ENCODE measurements at places on chromosomes 2 and 18.

- DNase-seq = no peak
These were observed 199.5 kb upstream of the RGPD4 start for GRCh38 chr2:107627164-107627563.

DNA sequence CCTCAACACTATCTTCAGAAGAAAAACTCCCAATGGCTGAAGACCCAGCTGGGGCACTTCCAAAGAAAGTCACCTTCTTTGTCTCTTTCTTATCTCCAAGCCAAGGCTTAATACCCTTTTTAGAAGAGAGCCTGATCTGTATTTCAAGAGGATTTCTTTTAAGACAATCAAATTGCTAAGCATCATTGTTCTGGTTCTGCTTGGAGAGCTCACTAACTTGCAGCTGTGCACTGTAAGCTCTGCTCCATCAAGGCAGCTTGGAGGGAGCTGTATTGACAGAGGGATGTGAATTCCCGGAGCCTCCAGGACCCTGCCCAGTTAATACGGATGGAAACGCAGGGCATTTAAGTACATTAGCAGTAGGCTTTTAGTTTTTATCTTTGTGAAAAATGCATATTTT, 253.1 kb downstream of the TDRD15 start:
- no peak for DNase-seq

DNA sequence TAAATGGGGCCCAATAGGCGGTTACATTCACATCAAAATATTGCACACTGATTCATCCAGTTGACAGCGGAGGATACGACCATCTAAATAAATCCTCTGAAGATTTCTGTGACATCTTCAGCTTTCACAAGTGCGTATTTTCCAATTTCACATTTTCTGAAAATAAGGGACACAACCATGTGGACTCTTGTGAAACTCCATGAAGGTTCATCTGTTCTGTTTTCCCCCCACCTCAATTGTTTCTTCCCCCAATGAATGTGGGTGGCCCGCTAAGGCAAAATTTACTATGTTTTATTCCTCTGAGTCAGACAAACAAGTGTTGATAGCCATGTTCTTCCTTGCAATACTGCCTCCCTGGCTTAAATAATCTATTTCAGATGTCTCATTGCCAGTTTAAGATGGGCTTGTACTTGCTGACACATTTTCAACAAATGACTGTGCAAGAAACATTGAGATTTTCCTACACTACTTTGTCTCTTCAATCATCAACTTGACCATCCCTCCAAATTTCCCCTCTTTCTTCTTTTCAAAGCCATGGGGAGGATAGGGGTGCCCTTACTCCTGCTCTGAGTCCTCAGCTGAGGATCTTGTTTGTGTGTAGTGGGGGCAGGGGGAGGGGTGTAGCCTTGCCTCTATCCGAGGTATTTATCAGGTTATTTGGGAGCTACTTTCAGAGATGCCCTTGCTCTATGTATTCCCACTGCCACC, 78.2 kb downstream of the BCL11A start:
- DNase-seq = no peak

- no peak for DNase-seq
These were observed 82.8 kb upstream of the HAAO start for GRCh38 chr2:42874949-42875801.

DNA sequence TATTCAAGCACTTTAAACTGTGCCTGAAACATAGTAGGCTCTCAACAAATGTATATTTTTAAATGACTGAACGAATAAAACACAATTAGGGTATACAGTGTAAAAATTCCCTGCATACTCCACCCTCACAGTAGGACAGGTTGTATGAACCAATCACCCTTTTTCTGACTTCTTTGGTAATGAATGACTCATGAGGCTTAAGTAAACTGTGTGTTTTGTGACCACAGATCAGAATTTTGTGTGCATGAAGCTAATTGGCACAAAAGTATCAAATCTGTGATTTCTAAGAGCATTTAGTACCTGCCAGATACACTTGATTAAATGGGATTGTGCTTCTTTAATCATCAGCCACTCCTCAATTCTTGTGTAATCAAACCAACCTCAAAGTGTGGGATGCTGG, 109.9 kb upstream of the MAP4K3 start:
- DNase-seq = no peak

DNA sequence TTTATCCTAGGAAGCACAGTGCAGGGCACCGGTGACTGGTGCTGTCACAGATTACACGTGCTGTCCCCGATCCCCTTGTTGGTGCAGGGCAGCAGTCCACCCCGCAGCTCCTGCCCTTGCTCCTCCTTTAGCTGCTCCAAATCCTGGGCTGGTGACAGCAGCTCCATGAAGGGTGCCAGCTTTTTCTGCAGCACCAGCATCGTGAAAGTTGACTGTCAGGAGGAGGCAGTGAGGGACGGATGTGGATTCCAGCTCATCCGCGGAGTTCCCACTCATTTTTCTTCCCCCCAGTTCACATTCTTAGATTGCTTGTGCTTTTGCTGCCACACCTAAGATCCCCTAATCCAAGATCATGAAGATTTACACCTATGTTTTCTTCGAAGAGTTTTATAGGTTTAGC, 67.5 kb downstream of the ONECUT2 start:
- DNase-seq = no peak

- no peak for DNase-seq
These were observed 23.6 kb downstream of the NEDD4L start for GRCh38 chr18:58067601-58068000.

DNA sequence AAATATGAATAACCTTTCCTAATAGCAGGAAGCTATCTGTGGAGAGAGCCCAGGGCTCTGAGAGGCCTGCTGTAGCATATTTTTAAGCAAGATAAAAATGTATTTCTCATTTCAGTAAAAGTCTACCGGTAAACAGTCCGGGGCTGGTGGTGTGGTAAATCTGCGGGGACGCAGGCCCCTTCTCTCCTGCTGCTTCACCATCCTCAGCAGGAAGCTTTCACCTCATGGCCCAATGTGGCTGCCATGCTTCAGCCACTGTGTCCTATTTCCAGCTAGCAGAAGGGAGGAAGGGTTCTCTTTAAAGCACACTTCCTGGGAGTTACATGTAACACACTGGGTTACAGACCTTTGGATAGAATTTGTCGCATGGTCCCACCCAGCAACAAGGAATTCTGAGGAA, 79.5 kb upstream of the ODC1 start:
- no peak for DNase-seq

DNA sequence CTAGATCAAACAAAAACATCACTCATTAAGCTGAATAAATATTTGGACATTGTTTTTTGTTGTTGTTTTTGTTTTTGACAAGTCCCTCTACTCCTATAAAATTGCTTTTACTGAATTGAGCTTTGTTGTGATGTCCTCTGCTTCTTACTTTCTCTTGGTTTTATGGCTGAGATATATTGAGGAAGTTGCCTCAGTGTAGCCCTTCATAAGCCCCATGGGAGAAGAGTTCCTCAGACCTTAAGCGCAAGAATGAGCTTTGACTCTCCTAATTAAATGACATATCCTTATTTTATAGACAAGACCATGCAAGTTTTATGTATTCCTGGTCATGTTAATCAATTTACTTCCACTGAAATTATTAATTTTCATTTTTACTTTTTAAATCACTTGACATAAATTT, 54.9 kb downstream of the CERKL start:
- no peak for DNase-seq

GRCh38 chr18:31064130-31064529, 21.6 kb upstream of the DSC3 start:
- peak; percentile 4 for DNase-seq

Data from activated CD4-positive, alpha-beta T cell treated with anti-CD3 and anti-CD28 coated beads, Interleukin-2, amount 50 U/mL, for 16 hours (primary cell).